ENCODE measurements at places on chromosomes 7 and 10. TPM values are rescaled to one million over a fixed set of nuclear protein-coding genes. Genes with fewer than 3 reads are reported as not detected.
A peak's percentile ranks its signal among the peaks of the same experiment; 100 is the strongest.

- DNase-seq, result no peak
Observed at GRCh38 chr7:87767827-87768226, 108.3 kb downstream of the SLC25A40 start.

DNA sequence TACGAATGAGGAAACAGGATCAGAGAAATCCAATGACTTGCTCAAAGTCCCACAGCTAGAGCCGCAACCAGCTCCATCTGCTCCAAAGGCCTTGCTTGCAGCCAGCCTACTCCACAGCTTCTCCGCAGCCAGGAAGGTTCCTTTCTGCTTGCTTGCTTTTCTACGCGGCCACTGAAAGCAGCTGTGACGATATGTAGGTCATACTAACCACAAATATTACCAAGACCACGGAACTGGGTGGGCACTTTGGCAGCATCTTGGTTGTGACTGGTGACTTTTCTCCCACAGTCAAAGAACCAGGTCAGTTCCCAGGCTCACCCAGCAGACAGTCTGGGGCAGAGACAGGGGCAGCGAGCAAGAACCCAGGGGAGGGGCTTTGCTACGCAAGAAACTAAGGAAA lies 86.4 kb downstream of the FAM53B start:
- DNase-seq, result peak; percentile 67

DNA sequence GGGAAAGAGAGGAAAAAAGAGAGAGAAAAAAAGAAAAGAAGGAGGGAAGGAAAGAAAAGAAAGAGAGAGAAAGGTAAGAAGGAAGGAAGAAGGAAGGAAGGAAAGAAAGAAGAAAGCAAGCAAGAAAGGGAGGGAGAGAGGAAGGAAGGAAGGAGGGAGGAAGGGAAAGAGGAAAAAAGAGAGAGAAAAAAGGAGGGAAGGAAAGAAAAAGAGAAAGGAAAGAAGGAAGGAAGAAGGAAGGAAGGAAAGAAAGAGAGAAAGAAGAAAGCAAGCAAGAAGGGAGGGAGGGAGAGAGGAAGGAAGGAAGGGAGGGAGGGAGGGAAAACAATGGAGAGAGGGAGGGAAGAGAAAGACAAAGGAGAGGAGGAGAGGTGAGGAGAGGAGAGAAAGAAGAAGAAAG lies 135.3 kb downstream of the HECW1 start:
- DNase-seq, result no peak

- no peak for DNase-seq
Observed at GRCh38 chr10:74008212-74008731, 10.4 kb downstream of the VCL start.

GRCh38 chr7:226281-226895 lies 34.0 kb downstream of the FAM20C start:
- DNase-seq, result no peak

DNA sequence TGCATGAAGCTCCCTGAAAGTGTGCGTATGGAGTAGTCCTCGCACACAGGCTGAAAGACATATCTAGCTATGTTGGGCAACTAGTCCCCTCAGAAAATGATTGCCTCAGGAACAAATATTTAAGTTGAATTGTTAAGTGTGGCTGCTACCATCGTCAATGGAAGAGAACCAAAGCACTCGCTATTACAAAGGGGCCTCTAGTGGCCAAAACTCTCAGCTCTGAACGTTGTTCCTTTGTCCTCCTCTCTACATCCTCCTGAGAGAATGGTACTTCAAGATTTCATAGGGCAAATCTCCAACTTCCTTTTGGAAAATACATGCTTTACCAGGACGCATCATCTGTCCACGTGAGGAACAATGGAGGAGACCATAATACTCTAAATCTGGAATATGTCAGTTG lies 209.9 kb downstream of the NRG3 start:
- DNase-seq, result no peak

DNA sequence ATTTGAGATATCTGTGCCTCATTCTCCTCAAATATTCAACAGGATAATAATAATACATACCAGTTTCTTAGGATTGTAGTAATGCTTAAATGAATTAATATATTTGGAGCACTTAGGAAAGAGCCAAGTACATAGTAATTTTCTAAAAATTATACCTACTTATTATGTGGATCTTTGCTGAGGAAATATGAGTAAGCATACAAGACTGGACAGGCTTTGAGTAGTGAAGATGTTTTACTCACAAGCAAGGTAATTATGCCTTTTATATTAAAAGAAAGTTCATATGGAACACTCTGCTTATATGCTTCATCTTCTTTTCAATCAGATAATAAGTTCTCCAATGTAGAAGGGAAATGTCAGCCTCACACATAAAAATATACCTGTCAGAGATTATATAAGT lies 337.5 kb upstream of the KAT6B start:
- no peak for DNase-seq

GRCh38 chr10:29205787-29206186 lies 83.1 kb upstream of the LYZL1 start:
- DNase-seq, result no peak

DNA sequence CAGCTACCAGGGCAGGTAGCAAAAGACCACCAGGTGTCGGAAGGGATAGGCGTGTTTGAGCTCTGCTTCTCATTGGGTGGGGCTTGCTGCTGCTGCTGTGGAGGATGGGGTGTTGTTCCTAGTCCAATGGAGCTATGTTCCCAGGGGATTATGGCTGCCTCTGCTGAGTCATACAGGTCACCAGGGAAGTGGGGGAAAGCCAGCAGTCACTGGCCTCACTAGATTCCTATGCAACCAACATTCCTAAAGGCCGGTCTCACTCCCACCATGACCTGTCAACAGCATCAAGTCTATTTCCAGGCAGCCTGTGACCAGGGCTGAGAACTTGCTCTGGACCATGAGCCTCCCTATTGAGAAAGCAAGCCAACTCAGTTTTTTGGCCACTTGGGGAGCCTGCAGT lies 1160.8 kb downstream of the REEP3 start:
- DNase-seq, result no peak

DNA sequence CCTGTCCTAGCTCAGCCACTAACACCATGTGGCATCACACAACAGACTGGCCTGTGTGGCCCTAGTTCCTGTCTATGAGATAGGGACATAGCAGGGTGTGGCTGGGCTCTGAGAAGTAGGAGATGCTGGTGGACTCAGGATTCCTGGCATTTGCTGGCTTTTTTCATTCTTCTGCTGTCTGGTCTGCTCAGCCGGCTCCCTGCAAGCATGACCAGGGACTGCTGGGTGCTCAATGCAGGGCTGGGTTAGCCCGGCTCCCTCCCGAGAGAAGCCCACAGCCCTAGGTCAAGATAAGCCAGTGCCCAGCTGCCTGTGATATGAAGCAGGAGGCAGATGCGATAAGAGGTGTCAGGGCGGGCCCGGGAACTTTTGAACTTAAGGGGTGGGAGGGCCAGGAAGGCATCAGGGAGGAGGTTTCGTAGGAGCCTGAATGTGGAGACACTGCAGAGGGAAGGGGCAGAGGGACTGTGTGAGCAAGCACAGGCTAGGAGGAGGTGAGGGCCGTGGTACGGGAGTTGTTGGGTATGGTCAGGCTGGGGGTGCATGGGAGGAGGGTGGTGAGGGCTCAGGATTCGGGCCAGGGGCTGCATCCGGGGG lies 3.5 kb downstream of the AQP1 start:
- no peak for DNase-seq

GRCh38 chr7:5766321-5766761 lies 15.1 kb downstream of the RNF216 start:
- DNase-seq, result no peak

Gene NPFFR1
- total RNA-seq, result not detected

Gene TMEM229A
- not detected for total RNA-seq

Gene EVX1
- not detected for total RNA-seq

Measured in G401 (cell line).